GM23338 (cell line): ENCODE measurements at places on chromosomes 5 and 9. TPM values are rescaled to one million over a fixed set of nuclear protein-coding genes. Genes with fewer than 3 reads are reported as not detected.

Gene CCNG1
- 487 and 496 TPM in 2 replicates for total RNA-seq

Gene C5orf52
- total RNA-seq: not detected in 2 replicates

Gene LCN2
- 0.27 TPM in 1 of 2 replicates, not detected in the other for total RNA-seq

Gene PARP8
- 21.8 and 25.0 TPM in 2 replicates for total RNA-seq

Gene GABRA1
- 0.16 and 0.52 TPM in 2 replicates for total RNA-seq

DNA sequence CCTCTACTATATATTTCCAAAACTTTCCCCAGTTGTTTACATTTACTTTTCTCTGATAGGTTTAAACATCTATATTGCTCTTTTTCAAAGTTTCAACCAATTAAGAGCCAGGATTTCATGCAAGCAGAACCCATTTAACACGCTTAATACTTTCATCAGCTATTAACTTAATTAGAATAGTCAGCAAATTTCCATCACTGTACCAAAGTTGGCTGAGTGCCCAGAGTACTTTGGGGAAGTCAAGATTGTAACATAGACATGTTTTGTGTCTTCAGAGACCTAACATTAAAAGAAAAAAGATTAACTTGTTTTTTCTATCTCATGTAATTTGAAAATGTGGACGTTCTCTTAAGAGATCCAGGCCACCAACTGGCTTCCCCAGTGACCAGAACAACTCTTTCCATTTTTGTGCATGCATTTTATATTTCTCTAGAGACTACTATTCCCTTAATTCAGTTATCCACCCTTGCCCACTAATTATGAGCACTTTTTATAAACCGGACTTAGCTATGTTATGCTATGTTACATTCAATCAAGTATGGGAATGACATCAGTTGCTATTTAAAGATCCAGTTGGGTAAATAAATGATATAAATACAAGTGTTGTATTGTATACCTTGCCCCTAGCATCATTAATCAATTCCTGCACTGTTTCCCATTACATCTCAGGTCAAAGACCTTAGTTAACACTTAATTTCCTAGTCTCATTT is 478.1 kb upstream of the NMUR2 start:
- DNase-seq: no peak

GRCh38 chr9:36976371-36977030 is 57.6 kb downstream of the PAX5 start:
- DNase-seq: no peak

DNA sequence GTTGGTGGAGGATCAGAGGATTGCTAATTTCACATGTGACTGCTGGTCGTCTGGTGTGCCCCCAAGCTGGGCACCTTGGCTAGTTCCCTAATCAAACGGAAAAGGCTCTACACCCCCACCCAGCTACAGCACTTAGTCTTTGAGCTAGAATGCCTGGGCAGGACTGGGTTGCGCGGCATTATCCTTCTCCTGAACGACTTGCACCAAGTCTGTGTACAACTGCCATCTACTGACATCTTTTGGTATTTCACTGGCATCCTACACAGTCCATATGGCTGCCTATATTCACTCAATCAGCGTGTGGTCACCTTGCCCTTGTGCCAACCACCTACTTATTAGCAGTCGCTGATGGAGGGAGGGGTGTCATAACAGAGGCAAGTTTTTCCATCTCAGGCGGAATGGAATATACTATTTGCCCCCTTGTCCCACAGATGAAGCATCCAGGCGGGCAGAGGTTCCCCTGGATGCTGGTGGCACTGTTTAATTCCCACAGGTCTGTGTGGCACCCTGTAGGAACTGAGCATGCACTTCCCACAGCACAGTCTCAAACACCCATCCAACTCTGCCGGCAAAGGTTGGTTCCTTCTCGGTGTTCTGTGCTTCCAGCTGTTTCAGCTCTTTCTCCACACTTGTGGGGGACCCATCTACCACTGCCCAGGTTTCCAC is 150.1 kb downstream of the OSTF1 start:
- peak; percentile 87 for DNase-seq

GRCh38 chr9:133830310-133830709 is 92.2 kb upstream of the SARDH start:
- DNase-seq: no peak

DNA sequence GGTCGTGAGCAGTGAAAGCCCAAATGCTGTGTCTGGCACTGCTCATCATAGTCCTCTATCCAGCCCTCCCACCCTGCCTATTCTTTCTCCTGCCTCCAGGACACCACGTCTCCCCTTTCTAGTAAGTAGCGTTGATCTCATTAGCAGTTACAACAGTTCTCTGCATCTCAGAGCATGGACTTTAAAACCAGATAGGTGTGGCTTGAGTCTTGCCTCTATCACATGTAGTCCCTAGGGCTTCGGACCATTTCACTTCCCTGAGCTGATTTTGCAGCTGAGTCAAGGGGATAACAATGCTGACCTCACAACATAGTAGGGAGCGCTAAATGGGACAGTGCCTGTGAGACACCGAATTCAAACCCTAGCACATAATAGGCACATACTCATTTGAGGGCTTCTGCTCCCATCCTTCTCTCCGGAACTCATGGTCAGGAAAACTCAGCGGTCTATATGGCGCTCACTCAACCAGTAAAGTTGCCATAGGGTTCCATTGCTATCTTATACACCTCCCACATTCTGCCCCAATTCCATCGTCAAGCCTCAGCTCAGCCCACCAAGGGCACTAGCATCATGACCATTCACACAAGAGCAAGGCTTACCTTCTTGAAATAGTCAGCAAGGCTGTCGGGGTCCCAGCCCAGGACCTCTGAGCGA is 515 bp downstream of the LCP2 start:
- DNase-seq: no peak

DNA sequence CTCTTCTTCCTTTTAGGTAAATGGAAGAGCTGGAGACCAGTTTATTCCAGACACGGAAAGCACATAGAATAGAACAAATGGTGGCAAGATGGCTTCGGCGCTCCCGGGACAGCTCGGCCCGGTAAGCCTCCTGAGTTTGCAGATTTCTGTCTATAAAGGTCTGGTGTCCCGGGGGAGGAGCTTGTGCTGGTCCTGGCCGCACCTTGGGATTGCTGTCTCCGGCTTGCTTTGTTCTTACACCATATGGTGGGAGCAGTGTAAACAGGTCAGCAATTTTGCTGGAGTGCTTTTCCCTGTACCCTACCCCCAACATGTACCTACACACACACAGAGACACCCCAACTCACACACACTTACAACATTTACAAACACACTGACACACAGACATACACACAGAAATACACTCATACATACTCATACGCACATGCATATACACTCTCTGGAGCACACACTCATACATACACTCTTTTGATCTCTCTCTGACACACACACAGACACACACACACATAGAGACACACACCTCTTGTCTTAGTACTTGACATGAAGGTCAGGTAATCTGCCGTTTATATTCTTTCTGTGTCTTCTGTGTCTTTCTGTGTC is 42.0 kb downstream of the FRMPD1 start:
- peak; percentile 37 for DNase-seq

DNA sequence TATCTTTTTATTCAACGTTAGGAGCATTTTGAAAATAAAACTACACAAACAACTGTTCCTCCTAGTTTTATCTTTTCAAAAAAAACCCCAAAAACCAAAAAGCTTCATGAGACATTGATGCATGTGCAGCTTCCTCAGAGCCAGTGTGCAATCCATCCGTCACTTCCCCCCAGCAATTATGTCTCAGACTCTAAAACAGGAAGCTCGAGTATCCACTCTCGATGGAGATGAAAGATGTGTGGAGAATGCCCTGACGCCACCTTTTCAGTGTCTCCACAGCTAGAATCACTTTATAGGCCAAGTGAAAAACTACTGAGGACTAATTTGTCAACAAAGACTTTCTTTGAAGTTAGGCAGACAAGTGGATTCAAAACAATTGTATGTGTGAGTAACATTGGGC is 408.9 kb upstream of the SMARCA2 start:
- DNase-seq: no peak

DNA sequence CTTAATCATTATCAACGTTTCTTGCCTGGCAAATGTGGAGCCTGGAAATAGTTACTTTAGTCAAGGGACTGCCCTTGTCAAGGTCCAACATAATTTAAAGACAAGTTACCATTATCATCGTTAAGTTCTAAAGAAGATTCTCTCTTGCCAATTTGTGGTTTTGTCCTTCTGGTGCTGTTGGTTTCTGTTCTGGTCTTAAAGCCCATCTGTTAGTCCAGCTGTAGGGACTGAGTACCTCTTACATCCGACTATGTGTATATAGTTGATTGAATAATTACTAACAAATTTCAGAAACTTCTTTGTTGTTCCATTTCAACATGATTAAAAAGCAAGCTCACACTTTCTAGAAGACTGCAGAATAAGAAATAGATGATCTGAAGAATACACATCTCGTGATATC is 1854.9 kb downstream of the MAT2B start:
- DNase-seq: no peak

GRCh38 chr5:28084069-28084468 is 1045.7 kb upstream of the CDH9 start:
- DNase-seq: no peak

GRCh38 chr5:109865637-109866036 is 175.9 kb downstream of the MAN2A1 start:
- no peak for DNase-seq

DNA sequence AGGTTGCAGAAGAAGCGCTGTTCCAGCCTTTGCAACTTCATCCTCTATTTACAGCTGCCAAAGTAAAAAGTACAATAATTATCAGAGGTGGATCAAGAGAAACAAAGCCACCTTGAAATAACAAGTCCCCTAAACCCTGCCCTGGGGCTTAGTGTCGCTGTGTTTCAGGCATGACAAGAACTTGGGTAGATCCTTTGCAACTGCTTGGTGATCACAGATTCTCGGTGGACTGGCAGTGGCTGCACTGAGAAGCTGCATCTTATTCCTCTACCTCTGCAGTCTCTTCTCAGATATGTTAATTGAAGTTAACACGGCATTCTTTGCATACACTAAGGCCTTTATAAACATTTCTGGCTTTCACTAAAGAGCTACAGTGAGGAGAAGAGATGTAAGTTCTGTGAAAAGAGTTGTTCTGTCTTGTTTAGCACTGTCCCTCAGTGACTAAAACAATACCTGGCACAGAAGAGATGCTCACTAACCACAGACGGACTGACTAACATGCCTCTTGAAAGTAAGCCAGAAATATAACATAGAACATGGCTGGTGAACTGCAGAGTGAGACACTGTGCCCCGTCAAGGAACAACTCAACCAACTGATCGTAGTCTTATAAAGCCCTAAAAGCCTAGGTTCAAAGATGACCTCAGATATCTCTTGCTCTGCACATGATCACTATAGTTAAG is 144.2 kb downstream of the MLLT3 start:
- DNase-seq: peak; percentile 34
